Astrocyte of the hippocampus (primary cell): ENCODE measurements at places on chromosomes 7 and 10.

GRCh38 chr10:34191406-34191805 is 623.7 kb downstream of the PARD3 start:
- no peak for DNase-seq

DNA sequence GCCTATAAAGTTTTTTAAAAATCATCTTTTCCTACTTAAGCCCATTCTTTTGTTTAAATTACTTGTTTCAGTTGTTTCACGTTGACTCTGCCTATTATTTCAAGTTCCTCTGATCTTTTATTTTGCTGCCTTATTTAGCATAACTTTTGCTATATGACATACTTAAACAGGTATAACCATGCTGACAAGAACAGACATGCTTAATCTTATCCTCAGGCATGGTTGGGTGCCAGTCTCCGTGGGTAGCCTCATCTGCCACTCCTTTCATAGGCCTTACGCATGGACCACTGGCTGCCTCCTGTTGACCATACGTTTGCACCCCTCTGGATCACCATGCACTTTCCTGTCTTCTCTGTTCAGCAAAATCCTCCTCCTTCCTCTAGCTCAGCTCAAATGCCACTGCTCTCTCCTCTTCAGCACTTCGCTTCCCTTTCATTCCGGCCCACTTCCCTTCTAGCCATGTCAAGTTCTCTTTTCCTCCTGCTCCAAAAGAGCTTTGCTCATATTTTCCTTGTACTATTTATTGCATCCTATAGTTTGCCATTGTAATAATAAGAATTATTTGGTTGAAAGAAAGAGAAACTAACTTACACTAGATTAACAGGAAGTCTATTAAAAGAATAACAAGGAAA is 10.0 kb upstream of the TSPAN33 start:
- no peak for DNase-seq

GRCh38 chr7:100024020-100024619 is 8.7 kb downstream of the ZKSCAN1 start:
- DNase-seq, result no peak

DNA sequence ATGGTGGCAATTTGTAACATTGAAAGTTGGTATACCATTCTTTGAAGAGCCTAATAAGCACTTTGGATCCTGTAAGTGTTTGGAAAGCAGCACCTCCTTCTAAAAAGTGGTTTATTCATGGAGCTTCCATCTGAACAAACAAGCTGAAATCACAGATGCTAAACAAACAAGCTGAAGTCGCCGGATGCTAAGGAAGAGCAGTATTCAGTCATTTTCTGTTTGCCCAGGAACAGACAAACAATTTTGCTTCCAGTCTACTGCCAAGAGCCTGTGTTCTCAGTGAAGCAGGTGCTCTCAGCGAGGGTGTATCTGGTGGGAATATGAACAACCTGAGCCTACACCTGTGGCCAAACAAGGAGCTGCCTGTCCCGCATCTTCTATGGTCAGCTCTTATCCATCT is 6.3 kb downstream of the COL28A1 start:
- DNase-seq, result no peak

GRCh38 chr10:99742254-99742653 is 10.2 kb downstream of the CUTC start:
- peak; percentile 6 for DNase-seq

GRCh38 chr10:58577437-58577777 is 64.7 kb downstream of the BICC1 start:
- no peak for DNase-seq

- DNase-seq, result no peak
Measured at GRCh38 chr7:549066-549890, 29.6 kb upstream of the PDGFA start.
